Left lung (tissue), 14 donors: ENCODE measurements at places on chromosomes 2 and 18. TPM values are rescaled to one million over a fixed set of nuclear protein-coding genes. Genes with fewer than 3 reads are reported as not detected.

GRCh38 chr18:39460136-39460535 lies 1894.5 kb upstream of the CELF4 start:
- DNase-seq, result no peak

- DNase-seq, result no peak
These were observed 684.4 kb downstream of the IRS1 start for GRCh38 chr2:226115102-226115831.

DNA sequence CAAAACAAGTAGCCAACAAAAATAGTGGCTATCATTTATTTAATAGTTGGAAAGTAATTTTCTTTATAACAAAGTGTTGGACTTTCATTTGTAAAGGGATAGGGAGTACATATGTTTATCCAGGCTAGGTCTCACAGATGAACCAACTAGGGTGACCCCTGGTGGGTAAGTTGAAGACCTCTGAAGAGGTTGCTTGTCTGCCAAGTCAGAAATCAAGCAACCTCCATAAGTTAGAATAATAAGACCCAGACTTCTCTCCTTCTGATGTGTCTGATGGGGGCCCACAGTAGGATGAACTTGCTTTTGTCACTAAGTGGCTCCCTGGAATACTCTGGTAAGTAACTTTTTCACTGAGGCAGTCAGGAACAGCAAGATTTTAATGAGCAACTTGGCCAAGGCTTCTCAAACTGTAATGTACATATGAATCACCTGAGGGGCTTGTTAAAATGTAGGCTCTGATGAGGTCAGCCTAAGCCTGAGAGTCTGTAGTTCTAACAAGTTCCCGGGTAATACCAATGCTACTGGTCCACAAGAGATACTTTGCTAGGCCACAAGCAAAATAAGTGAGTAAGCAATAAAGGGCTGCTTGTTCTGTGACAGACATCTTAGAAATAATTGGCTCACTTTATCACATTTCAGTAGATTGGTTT lies 319.6 kb downstream of the PIK3C3 start:
- DNase-seq, result no peak

GRCh38 chr18:6835345-6835744 lies 105.8 kb downstream of the ARHGAP28 start:
- no peak for DNase-seq

DNA sequence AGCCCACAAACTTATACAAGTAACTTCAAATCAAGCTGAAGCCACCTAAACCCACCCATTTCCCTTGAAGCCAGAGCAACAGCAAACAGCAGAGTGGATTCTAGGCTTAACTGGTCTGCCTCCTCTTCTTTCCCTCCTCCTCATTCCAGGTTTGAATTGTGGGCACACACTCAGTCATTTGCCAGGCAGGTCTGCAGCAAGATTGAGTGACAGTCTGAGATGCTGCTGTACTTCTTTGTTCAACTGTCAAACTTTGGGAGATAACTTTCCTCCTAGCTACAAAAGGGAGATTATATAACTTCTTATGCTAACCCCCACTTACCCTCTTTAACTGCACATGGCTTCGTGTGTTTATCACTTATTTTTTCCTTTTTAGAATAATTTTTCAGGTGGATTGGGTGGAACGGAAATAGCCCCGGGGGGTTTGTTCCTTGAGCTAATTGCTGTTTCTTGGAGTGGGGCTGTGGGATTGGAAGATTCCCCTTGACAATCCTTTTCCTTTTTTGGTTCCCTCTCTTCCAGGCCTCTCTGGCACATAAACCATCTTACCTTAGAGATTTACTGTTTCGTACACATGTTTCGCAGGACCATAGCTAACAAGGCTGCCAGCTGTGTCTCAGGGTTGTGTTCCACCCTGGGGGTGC lies 55.0 kb downstream of the RNF144A start:
- no peak for DNase-seq

AQP4 gene
- 69.6 TPM for polyA plus RNA-seq

GRCh38 chr2:119574108-119574815 lies 30.0 kb downstream of the CFAP221 start:
- DNase-seq, result no peak

- DNase-seq, result no peak
These were observed 642 bp upstream of the STEAP3 start for GRCh38 chr2:119222863-119223520.

PDIA6 gene
- 292 TPM for polyA plus RNA-seq

DNA sequence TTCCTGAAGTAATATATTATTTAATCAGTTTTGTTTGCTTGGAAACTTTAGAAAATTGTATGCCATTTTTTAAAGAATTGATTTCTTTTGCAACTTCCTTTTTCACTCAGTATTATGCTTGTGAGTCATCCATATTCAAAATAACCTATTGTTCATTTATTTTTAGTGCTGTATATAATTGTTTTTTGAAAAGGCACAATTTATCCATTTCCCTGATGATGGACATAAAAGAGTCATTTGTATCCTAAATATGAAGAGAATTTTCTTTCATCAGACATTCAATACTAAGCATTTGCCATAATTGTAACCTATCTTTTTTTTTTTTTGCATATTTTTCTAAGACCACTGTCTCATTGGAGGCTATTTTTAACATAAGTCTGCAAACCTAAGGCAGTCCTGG lies 134.1 kb upstream of the SERPINE2 start:
- no peak for DNase-seq

GRCh38 chr2:112727276-112728028 lies 6.6 kb downstream of the NT5DC4 start:
- DNase-seq, result no peak
